ENCODE measurements at places on chromosomes 5 and 9. TPM values are rescaled to one million over a fixed set of nuclear protein-coding genes. Genes with fewer than 3 reads are reported as not detected.

The TMOD1 gene
- 1.4 TPM for total RNA-seq

DNA sequence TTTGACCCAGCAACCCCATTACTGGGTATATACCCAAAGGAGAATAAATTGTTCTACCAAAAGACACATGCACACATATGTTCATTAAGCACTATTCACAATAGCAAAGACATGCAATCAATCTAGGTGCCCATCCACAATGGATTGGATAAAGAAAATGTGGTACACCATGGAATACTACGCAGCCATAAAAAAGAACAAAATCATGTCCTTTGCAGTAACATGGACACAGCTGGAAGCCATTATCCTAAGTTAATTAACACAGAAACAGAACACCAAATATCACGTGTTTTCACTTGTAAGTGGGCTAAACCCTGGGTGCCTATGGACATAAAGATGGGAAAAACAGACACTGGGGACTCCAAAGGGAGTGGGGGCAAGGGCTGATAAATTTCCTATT is 46.6 kb downstream of the KLHL3 start:
- no peak for DNase-seq

- no peak for DNase-seq
Measured at GRCh38 chr5:176667637-176668036, 20.4 kb downstream of the TSPAN17 start.

DNA sequence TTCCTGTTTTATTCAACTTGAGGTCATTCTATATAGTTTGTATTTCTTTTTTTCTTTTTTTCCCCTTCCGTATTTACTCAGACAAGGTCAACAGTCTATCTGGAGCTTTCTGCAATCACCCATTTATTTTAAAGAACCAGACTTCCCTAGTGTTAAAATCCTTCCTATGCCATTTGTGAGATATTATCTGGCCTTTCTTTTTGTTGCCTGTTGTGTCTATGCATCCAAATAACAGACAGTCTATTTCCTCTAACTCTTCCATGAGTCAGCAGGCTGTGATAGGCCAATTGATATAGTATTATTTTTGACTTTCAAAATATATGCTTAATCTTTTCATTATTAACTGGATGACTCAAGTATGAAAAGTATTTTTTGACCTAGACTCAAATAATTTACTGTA is 291.2 kb upstream of the PTPRD start:
- DNase-seq: no peak

DNA sequence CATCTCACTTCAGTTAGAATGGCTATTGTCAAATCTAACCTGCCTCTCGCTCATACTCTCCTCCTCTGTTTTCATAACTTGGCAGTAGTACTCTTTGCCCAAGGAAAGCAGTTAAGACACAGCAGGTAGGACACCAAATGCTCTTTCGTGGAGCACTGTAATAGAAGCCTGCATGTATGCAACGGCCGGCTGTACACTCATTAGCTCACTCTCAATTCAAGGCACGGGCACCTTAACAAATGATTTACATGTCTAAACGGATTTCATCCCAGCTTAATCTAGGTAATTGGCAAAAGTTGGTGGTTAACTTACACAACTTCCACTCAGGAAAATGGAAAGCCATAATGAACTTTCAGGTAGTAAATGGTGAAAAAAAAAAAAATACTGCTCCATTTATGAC is 14.9 kb downstream of the DEPDC1B start:
- DNase-seq: no peak

DNA sequence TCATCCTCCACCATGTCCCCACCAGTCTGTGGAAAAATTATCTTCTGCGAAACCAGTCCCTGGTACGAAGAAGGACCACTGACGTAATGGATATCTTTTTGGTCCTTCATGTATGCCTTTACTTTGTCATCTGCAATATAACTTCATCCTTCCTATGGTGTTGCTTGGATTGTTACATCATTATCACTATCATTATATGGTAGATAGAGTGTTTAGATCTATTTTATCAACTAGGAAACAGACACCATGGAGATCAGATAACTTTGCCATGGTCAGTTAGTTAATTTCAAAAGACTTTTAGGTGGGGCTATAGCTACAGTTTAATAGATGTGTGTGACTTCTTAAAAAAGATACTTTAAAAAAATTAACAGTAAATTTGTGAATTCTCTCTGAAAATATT is 23.8 kb upstream of the CAMLG start:
- DNase-seq: no peak

The PCDHB16 gene
- total RNA-seq: 1.8 TPM

DNA sequence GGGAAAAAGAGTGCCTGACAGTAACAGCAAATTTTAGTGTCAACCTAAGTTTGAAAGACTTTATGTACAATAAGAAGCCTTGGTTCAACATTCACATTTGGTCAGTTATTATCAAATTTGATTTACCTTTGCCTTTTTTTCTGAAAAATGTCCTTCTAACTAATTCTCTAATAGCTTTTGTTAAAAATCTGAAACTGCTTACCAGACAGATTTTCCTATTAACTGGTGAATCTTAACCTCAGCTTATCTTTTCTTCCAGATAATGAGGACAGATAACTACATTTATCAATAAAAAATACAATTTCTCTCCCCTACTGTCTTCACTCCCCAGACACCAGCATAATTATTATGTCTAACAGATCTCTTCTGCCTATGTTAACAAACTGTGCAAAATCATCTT is 988.5 kb downstream of the CDH18 start:
- no peak for DNase-seq

GRCh38 chr5:90015584-90016018 is 394.0 kb downstream of the CETN3 start:
- no peak for DNase-seq

DNA sequence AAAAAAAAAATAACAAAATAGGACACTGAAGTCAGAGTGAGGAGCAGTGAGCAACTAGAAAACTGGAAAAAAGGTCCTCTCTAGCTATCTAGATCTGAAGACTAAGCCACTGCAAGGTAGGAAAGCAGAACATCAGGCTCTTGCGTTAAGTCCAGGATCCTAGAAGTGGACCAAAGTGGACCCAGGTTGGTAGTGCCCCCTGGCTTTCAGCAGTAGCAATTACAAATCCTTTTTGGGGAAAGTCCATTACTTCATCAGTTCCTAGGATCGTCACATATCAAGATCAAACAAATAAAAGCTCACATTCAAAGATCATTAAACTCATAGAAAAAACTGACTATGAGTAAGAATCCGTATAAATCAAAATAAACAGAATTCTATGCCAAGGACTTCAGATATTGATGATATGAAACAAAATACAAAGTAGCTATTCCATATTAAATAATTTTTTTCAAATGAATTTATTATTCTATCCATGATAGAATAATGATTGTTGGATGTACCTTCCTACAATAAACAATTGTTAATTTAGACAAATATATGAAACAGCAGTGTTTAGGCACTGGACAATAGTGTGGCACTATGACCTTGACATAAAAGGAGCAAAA is 6.5 kb upstream of the RICTOR start:
- no peak for DNase-seq

- no peak for DNase-seq
Measured at GRCh38 chr9:121123816-121124535, 49.2 kb downstream of the CNTRL start.

The RNF183 gene
- total RNA-seq: not detected

DNA sequence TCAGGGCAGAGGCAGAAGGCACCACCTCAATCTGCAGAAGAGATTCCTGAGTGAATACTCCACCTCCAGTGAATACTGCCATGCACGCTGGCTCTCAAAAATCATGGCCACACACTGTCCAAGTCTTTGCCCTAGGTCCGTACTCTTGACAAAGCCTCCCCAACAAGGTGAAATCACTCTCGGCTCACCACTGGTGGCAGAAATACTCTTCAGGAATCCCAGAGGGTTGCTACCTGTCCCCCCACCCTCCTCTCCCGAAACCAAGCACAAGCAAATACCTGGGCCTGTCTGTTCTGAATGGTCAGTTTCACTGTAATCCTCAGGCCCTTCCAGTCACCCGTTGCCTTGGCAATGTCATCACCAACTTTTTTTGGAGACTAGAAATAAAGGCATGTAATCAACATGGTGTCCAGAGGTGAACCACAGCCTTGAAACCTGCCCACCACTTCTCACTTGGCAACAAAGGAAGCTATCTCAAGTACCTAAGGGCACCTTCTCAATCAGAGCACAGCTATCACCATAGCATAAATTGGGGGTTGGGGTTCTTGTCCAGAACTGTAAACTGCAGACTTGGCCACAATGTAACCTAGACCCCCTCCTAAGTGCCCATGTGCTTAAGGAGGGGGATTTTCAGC is 1.8 kb downstream of the RPL12 start:
- DNase-seq: no peak

Measured in Panc1 (cell line).